Prostate gland (tissue), 2 donors: ENCODE measurements at places on chromosomes 11 and 22. TPM values are rescaled to one million over a fixed set of nuclear protein-coding genes. Genes with fewer than 3 reads are reported as not detected.

EHF gene
- 332 TPM for total RNA-seq

DNA sequence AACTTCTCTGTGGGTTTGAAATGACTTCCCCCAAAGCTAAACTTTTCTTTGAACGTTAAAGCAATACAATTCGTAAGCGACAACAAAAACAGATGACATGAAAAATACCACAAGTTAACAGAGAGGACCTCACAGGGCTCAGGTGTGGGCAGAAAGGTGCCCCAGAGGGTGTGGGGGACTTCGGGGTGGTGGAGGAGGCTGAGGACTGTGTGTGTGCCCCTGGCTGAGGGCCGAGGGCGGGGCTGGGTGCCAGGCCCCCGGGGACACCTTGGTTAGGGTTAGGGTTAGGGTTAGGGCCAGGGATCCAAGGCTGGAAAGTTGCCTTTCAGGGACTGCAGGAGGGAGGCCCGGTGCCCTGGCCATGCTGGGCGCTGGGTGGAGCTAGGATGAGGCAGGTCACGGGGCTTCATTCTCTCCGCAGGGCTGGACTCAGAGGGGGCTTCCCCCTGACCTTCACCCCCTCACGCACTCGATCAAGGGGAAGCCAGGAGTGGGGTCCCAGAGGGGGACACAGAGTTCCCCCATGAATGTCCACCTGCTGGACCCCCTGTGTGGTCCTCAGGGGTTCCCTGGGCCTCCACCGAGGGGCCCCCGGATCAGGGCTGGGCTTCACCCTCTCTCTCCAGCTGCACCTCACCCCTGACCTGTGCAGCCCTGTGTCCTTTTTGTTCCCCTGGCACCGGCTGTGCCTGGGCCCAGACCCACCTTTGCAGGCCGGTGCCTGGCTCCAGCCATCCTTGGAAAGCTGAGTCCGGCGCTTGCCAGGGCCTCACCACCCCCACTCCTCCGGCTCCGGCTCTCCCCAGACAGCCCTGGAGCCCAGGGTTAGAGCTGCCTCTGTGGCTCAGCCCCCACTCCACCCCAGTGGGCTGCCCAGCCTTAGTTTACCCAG lies 7.0 kb downstream of the TNNI2 start:
- no peaks in the 10 kb centered on the region for H3K4me1 ChIP-seq
- H3K27me3 ChIP-seq: no peaks in the 10 kb centered on the region
- no peak overlapping the region for H3K27ac ChIP-seq
- no peaks in the 10 kb centered on the region for H3K36me3 ChIP-seq
- H3K4me3 ChIP-seq: no peak overlapping the region
- no peak for DNase-seq

- peaks cover 1% of the 10 kb centered on the region for H3K4me1 ChIP-seq
- no peak overlapping the region for H3K27ac ChIP-seq
- no peaks in the 10 kb centered on the region for H3K36me3 ChIP-seq
- no peaks in the 10 kb centered on the region for H3K27me3 ChIP-seq
Measured at GRCh38 chr11:61712846-61713245, 32.7 kb downstream of the DAGLA start.

DNA sequence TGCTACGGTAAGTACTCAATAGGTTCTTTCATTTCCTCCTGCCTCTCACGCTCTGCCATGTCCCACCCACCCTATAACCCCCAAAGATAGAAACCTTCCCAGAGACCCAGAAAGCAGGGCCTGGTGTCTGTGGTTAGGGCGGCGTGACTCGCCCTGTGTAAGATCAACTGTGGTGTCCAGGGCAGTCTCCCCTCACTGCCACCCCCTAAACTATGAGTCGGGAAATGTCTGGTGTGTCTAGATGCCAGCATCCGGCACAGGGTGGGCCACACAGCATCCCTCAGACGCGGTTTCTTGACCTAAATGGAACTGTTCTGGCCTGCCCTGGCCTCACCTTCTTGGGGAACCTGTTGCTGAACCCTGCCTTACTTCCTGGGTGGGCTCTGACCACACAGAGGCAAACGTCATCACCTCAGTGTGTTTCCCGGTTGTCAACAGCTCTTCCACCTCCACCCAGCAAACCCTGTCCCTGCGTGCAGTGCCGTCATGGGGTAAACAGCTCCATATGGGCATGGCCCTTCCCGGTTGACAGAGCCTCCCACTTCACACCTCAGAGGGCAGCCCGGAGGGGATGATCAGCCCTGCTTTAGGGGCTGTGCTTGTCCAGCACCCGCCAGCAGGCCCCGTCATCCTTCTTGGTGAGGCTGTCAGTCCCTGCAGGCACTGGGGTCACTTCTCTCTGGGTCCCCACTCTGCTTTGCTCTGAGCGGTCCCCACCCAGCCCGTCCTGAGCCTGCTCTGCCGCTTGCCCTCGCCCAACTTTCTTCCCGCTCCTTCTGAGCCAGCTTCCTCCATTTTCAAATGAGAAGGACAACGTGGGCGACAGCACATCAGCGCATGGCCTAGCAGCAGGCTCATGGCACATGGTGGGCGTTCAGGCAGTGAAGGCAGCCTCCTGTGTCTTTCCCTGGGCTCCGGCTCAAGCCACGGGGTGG lies 6.0 kb downstream of the WNT11 start:
- H3K4me3 ChIP-seq: no peak overlapping the region
- H3K4me1 ChIP-seq: no peaks in the 10 kb centered on the region
- no peaks in the 10 kb centered on the region for H3K27me3 ChIP-seq
- no peak for DNase-seq
- H3K36me3 ChIP-seq: no peaks in the 10 kb centered on the region

DNA sequence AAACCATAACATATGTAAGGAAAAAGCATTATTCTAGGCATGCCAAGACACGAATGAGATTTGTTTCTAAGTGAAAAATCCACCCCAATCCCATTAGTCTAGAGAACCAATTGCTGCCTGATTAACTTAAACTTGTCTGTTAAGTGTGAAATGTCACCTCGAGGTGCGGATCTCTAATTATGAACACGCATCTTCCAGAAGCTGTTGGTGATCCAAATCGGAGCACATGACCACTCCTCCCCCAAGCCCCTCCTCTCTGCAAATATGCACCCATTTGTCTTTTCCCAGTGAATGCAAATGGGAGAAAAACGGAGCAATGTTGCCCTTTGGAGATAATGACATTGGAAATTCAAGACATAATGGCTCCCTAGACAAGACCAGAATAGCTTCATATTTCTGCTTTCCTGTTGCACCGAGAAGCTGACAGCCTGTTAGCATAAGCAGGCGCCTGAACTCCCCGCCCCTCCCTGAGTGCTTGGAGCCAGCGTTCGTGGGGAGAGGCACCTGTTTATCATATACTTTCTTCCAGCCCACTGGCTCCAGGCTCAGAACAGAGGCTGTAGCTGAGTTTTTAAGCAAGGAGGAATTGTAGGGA lies 6.0 kb upstream of the FXYD6 start:
- DNase-seq: no peak
- H3K27me3 ChIP-seq: no peaks in the 10 kb centered on the region
- no peaks in the 10 kb centered on the region for H3K4me1 ChIP-seq
- H3K27ac ChIP-seq: no peak overlapping the region
